ENCODE measurements at places on chromosomes 4 and X.

DNA sequence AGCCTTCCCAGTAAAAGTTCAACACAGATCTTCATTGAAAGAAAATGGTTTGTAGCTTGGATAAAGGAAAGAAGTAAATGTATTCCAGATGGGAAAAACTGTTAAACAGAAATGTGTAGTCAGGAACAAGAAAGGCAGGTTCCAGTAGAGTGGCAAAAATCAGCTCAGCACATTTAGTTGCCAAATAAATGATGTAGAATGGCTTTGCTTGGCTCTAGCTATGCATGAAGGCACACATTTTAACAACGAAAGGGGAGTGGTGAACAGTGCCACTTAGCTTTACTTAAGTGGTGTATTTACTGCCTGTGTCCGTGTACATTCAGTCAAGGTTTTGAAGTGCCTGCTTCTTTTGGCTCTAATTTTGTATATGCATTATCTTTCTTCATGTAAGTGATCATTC, 644.5 kb upstream of the ATOH1 start:
- no peak for DNase-seq

GRCh38 chr4:188130355-188130754, 8.9 kb upstream of the TRIML1 start:
- no peak for DNase-seq

DNA sequence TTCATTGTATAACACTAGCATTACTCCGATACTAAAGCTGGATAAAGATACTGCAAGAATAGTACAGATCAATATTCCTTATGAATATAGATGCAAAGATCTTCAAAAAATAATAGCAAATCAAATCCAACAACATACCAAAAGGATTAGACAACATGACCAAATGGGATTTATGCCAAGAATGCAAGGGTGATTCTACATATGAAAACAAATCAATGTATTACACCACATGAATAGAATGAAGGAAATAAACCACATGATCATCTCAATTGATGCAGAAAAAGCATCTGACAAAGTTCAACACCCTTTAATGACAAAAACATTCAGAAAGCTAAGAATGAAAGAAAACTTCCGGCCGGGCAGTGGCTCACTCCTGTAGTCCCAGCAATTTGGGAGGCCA, 42.8 kb downstream of the CUL4B start:
- no peak for DNase-seq

GRCh38 chrX:152306331-152306730, 144.8 kb downstream of the GABRA3 start:
- no peak for DNase-seq

GRCh38 chr4:71290074-71290473, 48.7 kb upstream of the SLC4A4 start:
- no peak for DNase-seq

GRCh38 chrX:87941841-87942240, 424.2 kb downstream of the KLHL4 start:
- no peak for DNase-seq

DNA sequence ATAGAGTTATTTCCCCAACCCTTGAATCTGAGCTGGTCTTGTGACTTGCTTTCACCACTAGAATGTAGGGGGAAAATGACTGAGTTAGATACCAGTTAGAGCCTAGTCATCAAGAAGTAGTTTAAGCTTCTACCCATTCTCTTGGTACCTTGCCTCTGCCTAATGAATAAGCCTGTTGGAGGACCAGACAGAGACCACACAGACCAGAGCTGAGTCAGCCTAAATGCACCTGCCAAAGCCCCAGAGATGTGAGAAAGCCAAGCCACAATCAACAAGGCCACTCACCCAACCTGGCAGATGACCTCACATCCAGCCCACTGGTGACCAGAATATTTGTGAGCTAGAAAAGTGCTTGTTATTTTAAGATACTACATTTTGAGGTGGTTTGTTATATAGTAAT, 85.2 kb upstream of the DCLK2 start:
- DNase-seq, result no peak

GRCh38 chr4:98468709-98469108, 189.7 kb downstream of the TSPAN5 start:
- DNase-seq, result no peak

GRCh38 chr4:101348995-101349800, 1.9 kb upstream of the PPP3CA start:
- peak; percentile 11 for DNase-seq

DNA sequence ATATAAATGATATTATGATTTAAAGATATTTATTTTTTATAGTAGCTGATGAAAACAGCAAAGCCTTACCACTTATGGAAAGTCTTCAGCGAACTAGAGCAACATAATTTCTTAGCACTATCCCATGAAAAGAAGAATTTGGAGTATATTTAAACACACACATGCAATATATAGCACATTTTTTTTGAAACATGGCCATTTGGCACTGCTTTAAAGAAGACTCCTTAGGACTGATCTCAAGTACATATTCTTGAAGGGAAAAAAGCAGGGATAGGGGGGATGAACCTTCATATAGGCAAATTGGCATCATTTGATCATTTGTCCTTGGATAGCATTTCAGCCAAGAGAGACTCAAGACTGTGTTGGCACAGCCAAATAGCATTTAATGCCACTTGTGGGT, 193.3 kb downstream of the ANKRD50 start:
- DNase-seq, result no peak

DNA sequence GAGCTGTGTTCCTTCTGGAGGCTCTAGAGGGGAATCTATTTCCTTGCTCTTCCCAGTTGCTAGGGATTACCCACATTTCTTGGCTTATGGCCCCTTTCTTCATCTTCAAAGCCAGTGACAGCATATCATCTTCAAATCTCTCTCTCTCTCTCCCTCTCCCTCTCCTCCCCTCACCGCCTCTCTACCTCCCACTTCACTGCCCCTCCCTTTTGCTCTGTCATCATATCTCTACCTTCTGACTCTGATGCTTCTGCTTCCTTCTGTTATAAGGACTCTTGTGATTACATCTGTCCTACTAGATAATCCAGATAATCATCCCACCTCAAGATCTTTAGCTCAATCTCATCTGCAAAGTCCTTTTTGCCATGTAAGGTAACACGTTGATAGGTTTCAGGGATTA, 93.1 kb upstream of the TEX13D start:
- DNase-seq, result no peak

GRCh38 chrX:154654372-154654771, 993 bp upstream of the CTAG2 start:
- no peak for DNase-seq

GRCh38 chr4:184680698-184681097, 31.2 kb downstream of the PRIMPOL start:
- no peak for DNase-seq

GRCh38 chr4:3483471-3483921, 20.4 kb downstream of the DOK7 start:
- no peak for DNase-seq

DNA sequence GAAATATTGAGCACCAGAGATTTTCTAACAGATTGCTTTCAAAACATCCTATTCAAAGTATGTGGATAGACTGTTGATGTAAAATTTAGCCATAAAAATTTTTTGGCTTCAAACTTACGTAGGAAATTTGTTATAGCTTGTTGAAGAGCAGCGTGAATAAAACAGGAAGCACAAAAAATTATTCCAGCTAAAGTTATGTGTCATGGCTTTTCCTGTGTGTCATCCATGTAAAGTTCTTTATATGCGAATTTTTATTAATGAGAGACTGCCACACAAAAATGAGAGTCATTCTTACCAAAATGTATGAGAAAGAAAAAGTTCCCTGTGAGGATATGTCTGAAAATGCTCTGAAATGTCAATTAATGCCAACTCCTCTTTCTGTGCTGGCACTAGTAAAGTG, 19.5 kb downstream of the EPGN start:
- DNase-seq, result no peak

DNA sequence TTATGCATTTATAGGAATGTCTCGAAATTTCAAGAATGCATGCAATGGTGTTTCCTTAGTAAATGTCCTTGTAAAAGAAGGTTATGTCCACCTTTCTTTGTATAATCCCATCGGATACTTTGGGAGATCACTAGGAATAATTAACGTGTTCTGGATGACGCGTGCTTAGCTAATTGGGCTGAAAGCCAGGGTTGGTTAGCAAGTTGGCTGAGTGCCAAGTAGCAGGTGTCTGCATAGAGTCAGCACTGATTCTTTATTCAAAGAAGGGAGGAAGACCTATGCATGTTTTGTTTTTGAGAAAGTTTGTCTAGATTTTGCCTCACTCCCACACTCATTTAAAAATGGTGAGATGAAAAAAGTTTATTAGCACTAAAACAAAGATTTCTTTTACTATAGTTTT, 144.6 kb downstream of the SOX3 start:
- no peak for DNase-seq

GRCh38 chr4:105712766-105713165, 4.2 kb downstream of the GSTCD start:
- no peak for DNase-seq

GRCh38 chrX:155592331-155592730, 20.4 kb downstream of the TMLHE start:
- no peak for DNase-seq

- DNase-seq, result no peak
These were observed 11.1 kb downstream of the SLC25A43 start for GRCh38 chrX:119410027-119410819.

DNA sequence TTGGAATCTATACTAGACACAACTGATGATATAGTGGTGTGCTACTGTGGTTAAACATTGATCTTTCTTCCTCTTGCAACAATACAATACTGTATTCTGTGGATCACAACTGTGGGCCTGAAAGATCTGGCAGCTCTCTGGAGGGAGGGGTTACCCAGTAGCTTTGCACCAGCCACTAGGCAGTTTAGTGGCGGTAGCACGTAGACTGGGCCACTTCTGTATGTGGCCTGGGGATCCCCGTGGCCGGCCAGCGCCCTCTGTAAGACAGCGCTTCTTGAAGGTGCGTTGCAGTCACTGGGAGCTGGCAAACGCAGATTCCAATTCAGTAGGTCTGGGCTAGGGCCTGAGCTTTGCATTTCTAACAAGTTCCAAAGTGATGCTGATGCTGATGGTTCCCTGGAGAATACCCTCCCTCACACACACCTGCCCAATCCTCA, 168.6 kb downstream of the MGST2 start:
- no peak for DNase-seq

GRCh38 chr4:8191136-8191747, 7.8 kb upstream of the SH3TC1 start:
- DNase-seq, result no peak

- no peak for DNase-seq
These were observed at the start of gene MTMR1 for GRCh38 chrX:150692831-150693724. TSS of gene MTMR1 (plus strand) at chrX:150693396. CDS start at chrX:150693531, 135 bp downstream.

- DNase-seq, result no peak
These were observed 292.5 kb downstream of the CAMK2D start for GRCh38 chr4:113469023-113469390.

- DNase-seq, result no peak
These were observed at the start of gene PABPC5 for GRCh38 chrX:91434351-91435168. TSS of gene PABPC5 (plus strand) at chrX:91434839. CDS start at chrX:91435578, 739 bp downstream.

- no peak for DNase-seq
These were observed 112.9 kb downstream of the MBNL3 start for GRCh38 chrX:132375941-132376340.

DNA sequence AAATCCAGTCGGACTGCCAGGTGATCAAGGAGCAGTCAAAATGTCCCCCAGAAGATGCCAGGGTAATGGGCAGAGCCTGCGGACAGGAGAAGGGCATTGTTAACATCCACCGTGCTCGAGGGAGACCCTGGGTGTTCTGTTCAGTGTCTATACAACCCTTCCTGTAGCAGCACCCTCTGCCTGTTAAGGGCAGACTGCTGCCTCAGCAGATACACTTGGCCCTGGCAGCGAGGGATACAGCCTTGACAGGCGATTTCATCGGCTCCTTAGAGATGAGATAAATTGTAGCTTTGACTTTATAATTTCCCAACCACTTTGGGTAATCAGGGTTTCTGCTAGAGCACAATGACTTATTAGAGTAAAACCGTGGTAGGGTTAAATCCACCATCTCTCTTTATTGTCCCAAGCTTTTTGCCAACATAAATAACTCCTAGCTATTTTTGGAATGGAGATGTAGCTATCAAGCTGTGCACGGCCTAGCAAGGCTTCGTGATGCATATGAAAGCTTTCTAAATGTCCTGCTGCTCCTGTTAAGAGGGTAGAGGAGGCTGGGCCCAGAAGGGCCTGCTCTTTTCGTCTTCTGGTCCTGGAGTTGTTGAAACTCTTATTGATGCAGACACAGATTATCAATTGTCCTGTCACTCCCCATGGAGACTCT, 195.9 kb downstream of the CPEB2 start:
- no peak for DNase-seq

GRCh38 chr4:34220601-34221000, 2023.7 kb downstream of the ARAP2 start:
- no peak for DNase-seq

- DNase-seq, result peak; percentile 32
These were observed 232.2 kb downstream of the C4orf33 start for GRCh38 chr4:129328162-129328561.

DNA sequence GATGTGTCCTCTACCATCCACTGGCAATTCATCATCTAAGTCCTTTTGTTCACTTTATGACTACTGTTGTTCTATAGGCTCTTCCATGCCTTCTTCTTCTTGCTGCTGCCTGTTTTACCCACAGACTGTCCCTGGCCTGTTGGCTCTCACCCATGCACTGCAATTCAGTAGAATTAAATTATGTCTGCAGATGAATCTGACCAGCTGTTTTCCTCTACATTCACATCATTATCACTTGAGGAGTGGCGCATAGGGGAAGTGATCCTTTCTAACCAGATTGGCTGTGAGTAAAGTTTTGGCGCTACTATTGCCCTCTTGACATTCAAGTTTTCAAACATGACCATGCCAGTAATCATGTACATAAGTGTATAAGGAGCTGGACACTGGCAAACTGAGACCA, 91.7 kb downstream of the FRMPD4 start:
- DNase-seq, result no peak

DNA sequence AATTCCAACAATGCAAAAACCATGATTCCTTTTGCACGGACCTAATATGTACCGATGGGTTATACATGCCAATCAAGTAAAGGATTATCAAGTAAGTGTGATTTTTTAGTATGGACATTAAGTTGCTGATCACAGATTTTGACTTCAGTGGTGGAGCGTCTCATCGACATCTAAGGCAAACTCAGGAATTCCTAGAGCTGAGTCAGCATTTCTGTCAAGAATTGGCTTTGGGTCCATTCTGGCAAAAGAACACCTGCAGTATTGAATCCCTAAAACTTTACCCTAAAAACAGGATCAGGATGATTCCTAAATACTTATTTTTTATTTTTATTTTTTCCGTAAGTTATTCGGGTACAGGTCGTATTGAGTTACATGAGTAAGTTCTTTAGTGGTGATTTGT, 83.6 kb downstream of the HPGD start:
- DNase-seq, result no peak

DNA sequence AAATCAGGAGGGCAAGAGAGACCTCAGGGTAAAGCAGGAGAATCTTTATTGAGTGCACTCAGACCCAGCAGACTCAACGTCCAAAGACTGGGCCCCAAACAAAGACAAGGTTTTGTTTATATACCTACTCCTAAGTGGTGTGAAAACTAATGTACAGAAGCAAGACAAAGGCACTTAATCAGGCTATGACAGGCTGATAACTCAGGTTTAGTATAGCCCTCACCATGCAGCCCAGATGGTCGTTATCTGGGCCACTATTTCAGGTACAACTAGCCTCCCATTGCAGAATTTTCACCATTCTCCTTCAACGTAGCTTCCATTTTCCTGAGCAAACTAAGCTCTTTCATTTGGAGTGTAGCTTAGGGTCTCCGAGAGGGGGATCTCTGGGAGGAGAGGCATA, 36.9 kb downstream of the SULT1E1 start:
- no peak for DNase-seq

- DNase-seq, result peak; percentile 8
These were observed 179.6 kb upstream of the NOCT start for GRCh38 chr4:138835832-138836533.
